ENCODE measurements at places on chromosomes 12 and 14.
A peak's percentile ranks its signal among the peaks of the same experiment; 100 is the strongest.

DNA sequence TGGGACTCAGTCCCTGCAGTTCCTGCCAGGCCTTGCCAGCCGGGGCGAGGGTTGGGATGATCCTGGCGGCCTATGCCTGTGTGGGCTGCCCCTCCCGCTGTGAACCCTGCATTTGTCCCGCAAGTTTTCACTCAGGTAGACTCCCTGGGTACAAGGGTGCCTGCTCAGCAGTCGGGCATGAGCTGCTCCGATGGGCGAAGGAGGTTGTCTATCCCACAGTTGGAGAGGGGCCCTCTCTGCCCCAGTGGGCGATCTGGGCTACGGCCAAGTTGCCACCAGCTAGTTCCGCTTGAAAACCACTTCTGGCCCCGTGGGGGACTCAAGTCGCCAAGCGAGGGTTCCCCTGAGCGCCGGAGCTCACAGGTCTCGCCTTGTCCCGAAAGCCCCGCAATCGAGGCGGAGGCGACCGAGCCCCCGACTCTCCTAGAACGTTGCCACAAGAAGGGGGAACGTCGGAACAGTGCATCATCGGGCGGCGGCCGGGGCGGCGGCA, 365 bp upstream of the TPI1 start:
- H3K27me3 ChIP-seq, result peaks cover 17% of the 10 kb centered on the region
- DNase-seq, result no peak
- peak overlapping the region; percentile 90 for H3K27ac ChIP-seq
- H3K36me3 ChIP-seq, result peaks cover 63% of the 10 kb centered on the region

GRCh38 chr14:78790271-78790670, 620.1 kb downstream of the NRXN3 start:
- peaks cover 4% of the 10 kb centered on the region for H3K36me3 ChIP-seq
- DNase-seq, result no peak
- H3K27me3 ChIP-seq, result no peaks in the 10 kb centered on the region
- no peak overlapping the region for H3K27ac ChIP-seq
- H3K4me3 ChIP-seq, result no peak overlapping the region

DNA sequence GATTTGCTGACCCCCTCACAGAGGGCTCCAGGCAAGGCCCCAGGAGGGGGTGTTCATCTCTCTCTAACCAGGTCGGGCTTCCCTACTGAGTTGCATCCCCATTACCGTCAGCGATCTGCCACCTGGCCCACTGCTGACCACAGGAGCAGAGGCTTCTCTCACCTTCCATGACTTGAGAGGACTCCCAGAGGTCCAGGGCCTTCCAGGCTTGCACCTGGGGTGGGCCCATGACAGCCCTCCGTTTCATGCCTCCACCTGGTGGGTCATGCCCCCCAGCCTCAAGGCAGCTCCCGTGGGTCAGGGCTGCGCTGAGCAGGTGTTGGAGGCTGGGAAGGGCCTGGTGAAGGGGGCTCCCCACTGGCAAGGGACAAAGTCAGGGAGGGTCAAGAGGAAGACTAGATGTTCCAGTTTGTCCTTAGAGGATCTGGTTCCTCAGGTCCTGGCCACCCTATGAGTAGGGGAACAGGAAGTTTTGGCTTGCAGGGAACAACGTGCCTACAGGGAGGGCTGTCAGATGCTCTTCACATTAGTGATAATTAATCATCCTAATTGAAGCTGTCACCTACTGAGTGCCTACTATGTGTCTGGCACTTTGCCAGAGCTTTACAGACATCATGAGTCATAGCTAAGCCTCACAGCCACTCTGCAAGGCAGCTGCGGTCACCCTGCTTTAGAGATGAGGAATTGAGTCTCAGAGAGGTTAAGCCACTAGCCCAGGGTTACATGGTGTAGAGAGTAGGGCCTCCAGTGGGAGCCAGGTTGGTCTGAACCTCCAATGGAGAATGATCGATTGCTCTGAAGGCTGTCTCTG, 13.8 kb downstream of the NFKBIA start:
- H3K36me3 ChIP-seq, result no peaks in the 10 kb centered on the region
- peak; percentile 54 for DNase-seq
- no peak overlapping the region for H3K27ac ChIP-seq
- peaks cover 2% of the 10 kb centered on the region for H3K27me3 ChIP-seq
- H3K4me3 ChIP-seq, result no peak overlapping the region

- H3K27ac ChIP-seq, result no peak overlapping the region
- H3K27me3 ChIP-seq, result peaks cover 23% of the 10 kb centered on the region
- no peak overlapping the region for H3K4me3 ChIP-seq
- H3K4me1 ChIP-seq, result no peaks in the 10 kb centered on the region
- no peaks in the 10 kb centered on the region for H3K36me3 ChIP-seq
Measured at GRCh38 chr12:52390739-52391617, 5.5 kb upstream of the KRT84 start.

DNA sequence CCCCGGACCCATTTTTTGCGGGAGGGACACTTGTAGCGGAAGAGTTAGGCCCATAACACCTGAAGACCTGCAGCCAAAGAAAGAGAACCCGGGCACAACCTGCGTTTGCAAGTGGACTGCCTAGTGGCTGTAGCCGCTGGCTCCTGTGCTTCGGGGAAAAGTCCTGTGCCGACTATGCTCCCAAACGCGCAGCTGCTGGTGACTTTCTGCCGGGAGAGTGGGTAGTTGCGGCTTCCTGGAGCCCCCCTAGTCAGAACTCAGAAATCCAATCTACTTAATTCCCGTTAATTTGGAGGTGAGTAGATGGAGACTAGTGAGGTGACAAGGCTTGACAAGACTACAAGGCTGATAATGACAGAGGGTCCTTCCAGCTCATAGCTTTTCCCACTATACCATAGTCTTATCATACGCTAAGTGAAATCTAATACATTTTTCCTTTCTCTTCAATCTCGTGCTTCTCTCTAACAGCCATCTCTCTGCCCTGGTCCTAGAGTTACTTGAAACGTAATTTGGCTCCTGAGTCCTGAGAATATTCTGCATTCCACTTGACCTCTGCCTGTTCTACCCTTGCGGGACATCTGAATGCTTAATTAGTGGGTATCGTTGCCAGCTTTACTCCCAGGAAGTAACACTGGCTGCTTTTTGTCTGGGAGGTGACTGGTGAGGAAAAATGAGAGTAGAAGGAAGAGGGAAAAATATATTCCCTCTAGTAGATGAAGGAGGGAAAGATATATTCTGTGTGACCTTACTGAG, 556 bp downstream of the MTHFD1 start:
- peaks cover 21% of the 10 kb centered on the region for H3K36me3 ChIP-seq
- peaks cover 25% of the 10 kb centered on the region for H3K4me1 ChIP-seq
- H3K4me3 ChIP-seq, result peak overlapping the region; percentile 91

DNA sequence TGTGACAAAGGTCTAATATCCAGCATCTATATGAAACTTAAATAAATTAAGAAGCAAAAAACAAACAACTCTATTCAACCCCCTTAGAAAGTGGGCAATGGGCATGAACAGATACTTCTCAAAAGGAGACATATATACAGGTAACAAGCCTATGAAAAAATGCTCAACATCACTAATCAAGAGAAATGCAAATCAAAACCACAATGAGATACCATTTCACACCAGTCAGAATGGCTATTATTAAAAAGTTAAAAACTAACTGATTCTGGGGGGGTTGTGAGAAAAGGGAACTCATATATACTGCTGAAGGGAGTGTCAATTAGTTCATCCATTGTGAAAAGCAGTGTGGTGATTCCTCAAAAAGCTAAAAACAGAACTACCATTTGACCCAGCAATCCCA, 198.9 kb downstream of the BMP4 start:
- no peaks in the 10 kb centered on the region for H3K4me1 ChIP-seq
- H3K4me3 ChIP-seq, result no peak overlapping the region
- H3K36me3 ChIP-seq, result no peaks in the 10 kb centered on the region
- no peak overlapping the region for H3K27ac ChIP-seq
- DNase-seq, result no peak

DNA sequence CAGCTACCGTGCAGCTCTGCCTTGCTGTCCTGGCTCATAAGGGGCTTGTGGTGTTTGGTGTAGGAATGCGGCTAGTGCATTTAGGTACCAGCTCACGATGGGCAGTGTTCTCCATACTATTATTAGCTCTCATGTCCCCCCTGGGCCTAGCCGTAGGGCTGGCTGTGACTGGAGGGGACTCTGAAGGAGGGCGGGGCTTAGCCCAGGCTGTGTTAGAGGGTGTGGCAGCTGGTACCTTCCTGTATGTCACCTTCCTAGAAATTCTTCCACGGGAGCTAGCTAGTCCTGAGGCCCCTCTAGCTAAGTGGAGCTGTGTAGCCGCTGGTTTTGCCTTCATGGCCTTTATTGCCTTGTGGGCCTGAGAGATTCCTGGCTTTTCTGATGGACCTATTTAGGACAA, 2.1 kb downstream of the SLC39A2 start:
- no peaks in the 10 kb centered on the region for H3K27me3 ChIP-seq
- H3K36me3 ChIP-seq, result peaks cover 4% of the 10 kb centered on the region
- no peak for DNase-seq
- H3K27ac ChIP-seq, result no peak overlapping the region

- H3K36me3 ChIP-seq, result no peaks in the 10 kb centered on the region
- peaks cover 17% of the 10 kb centered on the region for H3K4me1 ChIP-seq
- H3K27ac ChIP-seq, result no peak overlapping the region
- peaks cover 9% of the 10 kb centered on the region for H3K27me3 ChIP-seq
- DNase-seq, result no peak
- no peak overlapping the region for H3K4me3 ChIP-seq
Measured at GRCh38 chr14:58106446-58106845, 45.6 kb downstream of the ARMH4 start.

- no peaks in the 10 kb centered on the region for H3K27me3 ChIP-seq
- H3K4me1 ChIP-seq, result peaks cover 16% of the 10 kb centered on the region
- H3K4me3 ChIP-seq, result no peak overlapping the region
- DNase-seq, result no peak
- no peak overlapping the region for H3K27ac ChIP-seq
- peaks cover 13% of the 10 kb centered on the region for H3K36me3 ChIP-seq
Measured at GRCh38 chr14:74522740-74523139, 29.2 kb downstream of the ISCA2 start.

GRCh38 chr12:123910761-123911193, 61.9 kb downstream of the CCDC92 start:
- H3K36me3 ChIP-seq, result no peaks in the 10 kb centered on the region
- no peak overlapping the region for H3K4me3 ChIP-seq
- H3K27ac ChIP-seq, result peak overlapping the region; percentile 22
- peaks cover 7% of the 10 kb centered on the region for H3K27me3 ChIP-seq
- peaks cover 22% of the 10 kb centered on the region for H3K4me1 ChIP-seq
- no peak for DNase-seq

GRCh38 chr12:104055686-104056388, 5.8 kb upstream of the GLT8D2 start:
- H3K4me1 ChIP-seq, result peaks cover 9% of the 10 kb centered on the region
- DNase-seq, result no peak
- no peaks in the 10 kb centered on the region for H3K27me3 ChIP-seq
- H3K36me3 ChIP-seq, result no peaks in the 10 kb centered on the region
- no peak overlapping the region for H3K4me3 ChIP-seq

GRCh38 chr14:72731252-72732020, 162.5 kb downstream of the DPF3 start:
- no peak for DNase-seq
- peaks cover 35% of the 10 kb centered on the region for H3K36me3 ChIP-seq
- peaks cover 3% of the 10 kb centered on the region for H3K27me3 ChIP-seq
- peaks cover 15% of the 10 kb centered on the region for H3K4me1 ChIP-seq

GRCh38 chr12:6326316-6327228, 15.3 kb downstream of the TNFRSF1A start:
- no peaks in the 10 kb centered on the region for H3K27me3 ChIP-seq
- H3K4me3 ChIP-seq, result no peak overlapping the region
- DNase-seq, result no peak
- peaks cover 63% of the 10 kb centered on the region for H3K4me1 ChIP-seq

DNA sequence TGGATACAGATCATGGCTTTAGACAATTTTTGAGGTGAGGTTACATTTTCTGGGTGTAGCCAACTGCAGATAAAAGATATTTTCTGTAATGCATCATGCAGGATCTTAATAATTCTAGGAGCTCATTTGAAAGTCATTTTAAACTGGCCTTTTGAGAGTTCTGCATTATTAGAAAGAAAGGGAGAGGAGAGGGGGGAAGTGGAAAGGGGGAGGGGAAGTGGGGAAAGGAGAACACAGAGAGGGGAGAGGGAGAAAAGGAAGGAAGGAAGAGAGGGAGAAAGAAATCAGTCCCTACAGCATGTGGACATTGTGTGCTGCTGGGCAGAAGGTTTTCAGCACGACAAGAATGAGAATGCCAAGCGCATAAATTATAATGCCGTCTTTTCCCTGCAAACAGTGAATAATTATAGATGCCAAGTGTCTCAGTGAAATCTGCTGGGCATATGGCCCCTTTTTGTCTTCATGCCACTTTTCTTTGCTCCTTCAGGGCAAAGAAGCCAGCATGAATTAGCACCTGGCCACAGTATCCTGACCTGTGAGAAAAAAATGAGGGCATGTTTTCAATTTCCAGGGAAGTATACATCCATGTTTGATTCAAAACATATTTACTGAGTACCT, 22.7 kb upstream of the PPP2R5C start:
- H3K4me1 ChIP-seq, result peaks cover 4% of the 10 kb centered on the region
- H3K27ac ChIP-seq, result no peak overlapping the region
- H3K4me3 ChIP-seq, result no peak overlapping the region

- peaks cover 1% of the 10 kb centered on the region for H3K27me3 ChIP-seq
- peaks cover 80% of the 10 kb centered on the region for H3K4me1 ChIP-seq
- peaks cover 66% of the 10 kb centered on the region for H3K36me3 ChIP-seq
- peak overlapping the region; percentile 68 for H3K27ac ChIP-seq
- DNase-seq, result peak; percentile 53
- peak overlapping the region; percentile 82 for H3K4me3 ChIP-seq
Measured at GRCh38 chr12:77947330-77947729, 116.6 kb downstream of the NAV3 start.

- H3K27me3 ChIP-seq, result no peaks in the 10 kb centered on the region
- DNase-seq, result peak; percentile 56
- H3K36me3 ChIP-seq, result peaks cover 5% of the 10 kb centered on the region
- H3K4me1 ChIP-seq, result peaks cover 45% of the 10 kb centered on the region
- peak overlapping the region; percentile 8 for H3K4me3 ChIP-seq
Measured at GRCh38 chr12:18723752-18724151, 14.1 kb downstream of the PLCZ1 start.

GRCh38 chr14:87999277-87999676, 5.7 kb upstream of the GPR65 start:
- no peak overlapping the region for H3K27ac ChIP-seq
- no peaks in the 10 kb centered on the region for H3K27me3 ChIP-seq
- no peak overlapping the region for H3K4me3 ChIP-seq
- H3K36me3 ChIP-seq, result no peaks in the 10 kb centered on the region
- no peak for DNase-seq

GRCh38 chr14:79542121-79542520, 669.2 kb downstream of the DIO2 start:
- H3K36me3 ChIP-seq, result no peaks in the 10 kb centered on the region
- no peaks in the 10 kb centered on the region for H3K27me3 ChIP-seq
- no peak for DNase-seq

DNA sequence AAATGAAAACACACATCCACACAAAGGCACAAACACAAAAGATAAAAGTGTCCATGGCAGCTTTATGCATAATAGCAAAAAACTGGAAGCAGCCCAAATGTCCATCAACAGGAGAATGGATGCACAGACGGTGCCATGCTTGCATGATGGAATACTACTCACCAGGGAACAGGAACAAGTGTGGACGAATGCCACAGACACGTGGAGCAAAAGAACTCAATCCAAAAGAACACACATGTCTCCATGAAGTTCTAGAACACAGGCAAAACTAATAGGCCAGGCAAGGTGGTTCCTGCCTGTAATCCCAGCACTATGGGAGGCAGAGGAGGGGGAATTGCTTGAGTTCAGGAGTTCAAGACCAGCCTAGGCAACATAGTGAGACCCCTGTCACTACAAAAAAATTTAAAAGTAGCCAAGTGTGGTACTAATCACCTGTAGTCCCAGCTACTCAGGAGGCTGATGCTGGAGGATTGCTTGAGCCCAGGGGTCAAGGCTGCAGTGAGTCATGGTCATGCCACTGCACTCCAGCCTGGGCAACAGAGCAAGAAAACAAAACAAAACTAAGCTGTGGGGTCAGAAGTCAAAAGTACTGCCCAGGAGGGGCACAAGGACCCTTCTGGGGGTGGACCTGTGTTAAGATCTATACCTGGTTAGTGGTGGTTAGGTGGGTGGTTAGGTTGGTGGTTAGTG, 7.3 kb upstream of the TMEM119 start:
- peak overlapping the region; percentile 53 for H3K27ac ChIP-seq
- H3K4me1 ChIP-seq, result peaks cover 14% of the 10 kb centered on the region
- H3K36me3 ChIP-seq, result no peaks in the 10 kb centered on the region
- no peak overlapping the region for H3K4me3 ChIP-seq

Measured in HFFc6 (cell line).